ENCODE measurements at places on chromosomes 12 and 14. TPM values are rescaled to one million over a fixed set of nuclear protein-coding genes. Genes with fewer than 3 reads are reported as not detected.

The PRPF39 gene
- 40.4 TPM for total RNA-seq

The SOAT2 gene
- not detected for total RNA-seq

GRCh38 chr12:94582591-94582990, 67.8 kb downstream of the TMCC3 start:
- no peak for DNase-seq

The CLEC9A gene
- not detected for total RNA-seq

The SEL1L gene
- total RNA-seq: 169 TPM

GRCh38 chr14:98871796-98872195, 400.2 kb downstream of the BCL11B start:
- DNase-seq: no peak

GRCh38 chr14:91337699-91338335, 79.8 kb downstream of the CCDC88C start:
- DNase-seq: no peak

The TPPP2 gene
- total RNA-seq: not detected

- no peak for DNase-seq
These were observed 89.0 kb downstream of the SETD3 start for GRCh38 chr14:99391671-99392070.

GRCh38 chr12:9143137-9143536, 27.4 kb upstream of the A2M start:
- no peak for DNase-seq

The CACNA2D4 gene
- total RNA-seq: 0.92 TPM

The BLOC1S1 gene
- total RNA-seq: 78.4 TPM

- no peak for DNase-seq
These were observed 13.9 kb upstream of the VRK1 start for GRCh38 chr14:96783043-96783914.

GRCh38 chr12:91202390-91202789, 19.8 kb upstream of the DCN start:
- no peak for DNase-seq

Data from chondrocyte (in vitro differentiated cells).